ENCODE measurements at places on chromosomes 7 and 10.

DNA sequence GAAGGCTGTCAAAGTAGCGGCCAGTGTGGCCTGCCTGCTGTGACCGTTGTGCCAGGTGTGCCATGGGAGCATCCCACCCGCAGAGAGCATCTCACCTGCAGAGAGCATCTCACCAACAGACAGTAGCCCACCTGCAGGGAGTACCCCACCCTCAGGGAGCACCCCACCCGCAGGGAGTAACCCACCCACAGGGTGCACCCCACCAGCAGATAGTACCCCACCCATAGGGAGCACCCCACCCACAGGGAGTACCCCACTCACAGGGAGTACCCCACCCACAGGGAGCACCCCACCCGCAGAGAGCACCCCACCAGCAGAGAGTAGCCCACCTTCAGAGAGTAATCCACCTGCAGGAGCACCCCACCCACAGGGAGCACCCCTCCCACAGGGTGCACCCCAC lies 476.5 kb downstream of the TCERG1L start:
- no peak for DNase-seq

DNA sequence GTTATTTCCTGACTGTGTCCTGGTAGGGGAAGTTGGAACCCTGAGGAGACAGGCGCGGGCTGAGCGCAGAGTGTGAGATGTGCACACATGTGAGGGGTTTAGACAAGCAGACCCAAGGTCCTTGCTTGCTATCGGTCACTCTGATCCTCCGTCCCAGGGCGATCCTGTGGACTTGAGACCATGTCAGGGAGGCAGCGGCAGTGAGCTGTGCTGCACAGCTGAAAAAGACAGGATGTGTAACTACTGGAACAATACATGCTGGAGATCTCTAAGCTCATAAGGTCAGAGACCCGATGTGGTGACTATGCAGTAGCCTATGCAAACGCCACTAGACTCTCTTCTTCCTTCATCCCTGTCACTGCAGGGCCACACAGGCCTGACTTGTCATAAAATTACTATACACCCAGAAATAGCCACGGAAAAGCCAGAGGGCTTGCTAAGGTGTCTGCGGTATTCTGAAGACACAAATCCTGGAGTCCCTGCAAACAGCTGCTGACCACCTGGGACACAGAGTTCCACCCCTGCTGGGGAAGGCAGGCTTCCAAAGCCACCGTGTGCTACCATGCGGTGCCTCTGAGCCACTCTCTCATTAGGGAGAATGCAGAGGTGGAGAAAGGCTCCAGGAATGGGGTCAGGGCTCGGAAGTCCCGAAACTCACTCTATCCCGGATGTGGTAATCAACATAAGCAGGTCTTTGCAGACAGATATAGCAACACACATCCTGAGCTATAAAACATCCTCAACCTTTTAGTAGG lies 91.1 kb upstream of the DDC start:
- DNase-seq: no peak

GRCh38 chr7:1807821-1808600 lies 137.9 kb downstream of the ELFN1 start:
- no peak for DNase-seq

DNA sequence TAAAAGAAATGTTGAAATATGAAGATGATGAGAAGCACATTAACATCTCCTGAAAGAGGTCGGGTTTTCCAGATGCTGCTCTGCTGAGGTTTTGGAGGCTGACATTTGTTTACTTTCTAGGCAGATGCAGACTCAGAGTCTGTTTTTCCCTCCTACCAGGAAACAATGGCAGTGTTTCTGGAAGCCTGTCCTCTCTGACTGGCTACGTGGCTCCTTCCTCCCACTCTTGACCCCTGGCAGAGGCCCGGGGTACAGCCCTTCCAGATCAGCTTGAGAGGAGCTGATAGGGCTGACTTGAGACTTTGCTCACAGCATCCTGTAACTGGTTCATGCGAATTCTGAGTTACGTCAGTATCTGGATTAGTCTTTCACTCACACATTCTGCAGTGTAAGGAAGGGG lies 41.1 kb upstream of the IL15RA start:
- DNase-seq: no peak

Measured in WTC11 (cell line).